ENCODE measurements at places on chromosomes 4 and X. TPM values are rescaled to one million over a fixed set of nuclear protein-coding genes. Genes with fewer than 3 reads are reported as not detected.

PNCK gene
- total RNA-seq, result 9.7 TPM

ACE2 gene
- total RNA-seq, result 17.2 TPM

XAGE1A gene
- not detected for total RNA-seq

NWD2 gene
- 1.6 TPM for total RNA-seq

DNA sequence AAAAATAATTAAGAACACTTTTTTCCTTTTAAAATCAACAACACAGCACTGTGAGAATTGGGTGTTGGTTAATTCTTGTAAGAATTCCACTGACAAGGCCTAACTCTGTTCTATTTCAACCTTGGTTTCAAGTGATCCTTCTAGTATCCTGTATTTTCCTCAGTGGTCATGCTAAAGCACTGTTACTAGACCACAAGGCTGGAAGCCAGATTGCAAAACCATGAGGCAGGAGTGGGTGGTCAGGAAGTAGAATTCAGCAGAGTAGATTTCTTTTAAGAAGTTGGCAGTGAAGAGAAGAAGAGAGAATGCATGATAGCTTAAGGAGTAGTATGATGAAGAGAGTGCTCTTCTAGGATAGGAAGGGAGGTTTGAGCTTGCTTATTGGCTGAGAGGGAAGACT is 71.6 kb upstream of the LEF1 start:
- DNase-seq, result no peak

GRCh38 chr4:73707918-73708577 is 32.3 kb upstream of the CXCL8 start:
- peak; percentile 81 for DNase-seq

- no peak for DNase-seq
These were observed 11.3 kb downstream of the DOCK11 start for GRCh38 chrX:118506805-118507480.

DNA sequence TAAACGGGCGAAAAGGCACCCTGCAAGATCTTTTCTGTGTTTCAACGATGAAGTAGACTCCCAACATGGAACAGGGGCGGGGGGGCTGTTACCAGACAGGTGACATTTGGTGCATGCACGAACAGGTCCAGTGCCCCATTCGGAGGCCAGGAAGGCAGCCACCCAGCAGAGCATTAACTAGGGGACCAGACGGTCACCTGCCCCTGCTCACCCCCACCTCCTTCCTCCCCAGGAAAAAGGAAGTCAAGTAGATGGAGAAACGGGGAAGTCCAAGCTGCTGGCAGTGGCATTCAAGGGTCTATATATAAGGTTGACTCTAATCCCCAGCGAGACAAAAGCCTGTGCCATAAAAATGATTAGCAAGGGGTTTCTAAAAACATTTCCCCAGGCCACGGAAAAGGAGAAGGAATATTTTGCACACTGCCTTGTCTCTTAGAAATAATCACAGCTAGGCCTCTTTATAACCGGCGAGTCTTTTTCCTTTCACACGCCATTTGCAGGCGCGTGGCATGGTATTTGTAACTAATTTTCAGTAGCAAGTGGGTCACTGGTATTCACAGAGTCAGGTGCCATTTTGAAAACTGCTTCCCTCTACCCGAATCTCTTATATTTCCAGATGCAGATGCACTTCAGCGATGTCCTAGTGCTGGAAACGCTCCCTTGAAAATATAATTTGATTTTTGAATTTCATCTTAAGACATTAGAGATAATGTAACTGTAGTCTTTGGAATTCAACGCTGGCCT is 1.2 kb upstream of the TMSB4X start:
- no peak for DNase-seq

DNA sequence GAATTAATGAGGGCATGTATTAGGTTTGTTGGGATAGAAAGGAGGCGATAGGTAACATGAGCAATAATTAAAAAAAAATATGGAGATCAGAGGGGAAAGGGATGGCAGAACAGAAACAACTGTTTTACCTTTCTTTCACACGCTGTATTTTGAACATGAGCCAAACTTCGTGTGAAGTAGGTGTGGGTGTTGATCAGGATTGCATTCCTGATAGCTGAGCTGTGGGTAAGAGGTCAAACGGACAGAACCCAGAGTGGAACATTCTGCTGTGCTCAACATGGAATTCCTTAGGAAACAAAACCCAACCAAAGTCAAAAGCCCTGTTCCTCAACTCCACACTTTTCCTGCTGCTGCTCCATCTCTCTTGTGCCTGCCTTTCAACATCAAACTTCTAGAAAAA is 162.5 kb upstream of the CASK start:
- DNase-seq, result no peak

GRCh38 chr4:127210893-127211649 is 421.7 kb upstream of the INTU start:
- no peak for DNase-seq

DNA sequence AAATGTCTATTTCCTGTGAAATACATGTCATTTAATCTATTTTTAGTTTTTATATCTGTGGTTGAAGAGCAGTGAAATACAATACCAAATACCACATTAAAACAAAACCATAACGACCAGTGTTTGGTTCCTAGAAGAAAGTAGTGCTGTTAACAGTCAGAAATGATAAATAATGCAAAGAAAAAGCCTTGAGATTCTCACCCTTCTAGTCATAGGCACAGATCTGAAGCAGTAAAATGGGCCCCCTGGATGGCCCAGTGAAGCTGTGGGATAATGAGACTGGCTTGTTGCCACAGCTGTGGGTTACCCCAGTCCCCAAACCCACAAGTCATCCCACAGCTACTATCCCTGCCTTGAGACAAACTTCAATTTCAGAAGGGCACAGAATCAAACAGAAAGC is 137.3 kb upstream of the RPL34 start:
- no peak for DNase-seq

DNA sequence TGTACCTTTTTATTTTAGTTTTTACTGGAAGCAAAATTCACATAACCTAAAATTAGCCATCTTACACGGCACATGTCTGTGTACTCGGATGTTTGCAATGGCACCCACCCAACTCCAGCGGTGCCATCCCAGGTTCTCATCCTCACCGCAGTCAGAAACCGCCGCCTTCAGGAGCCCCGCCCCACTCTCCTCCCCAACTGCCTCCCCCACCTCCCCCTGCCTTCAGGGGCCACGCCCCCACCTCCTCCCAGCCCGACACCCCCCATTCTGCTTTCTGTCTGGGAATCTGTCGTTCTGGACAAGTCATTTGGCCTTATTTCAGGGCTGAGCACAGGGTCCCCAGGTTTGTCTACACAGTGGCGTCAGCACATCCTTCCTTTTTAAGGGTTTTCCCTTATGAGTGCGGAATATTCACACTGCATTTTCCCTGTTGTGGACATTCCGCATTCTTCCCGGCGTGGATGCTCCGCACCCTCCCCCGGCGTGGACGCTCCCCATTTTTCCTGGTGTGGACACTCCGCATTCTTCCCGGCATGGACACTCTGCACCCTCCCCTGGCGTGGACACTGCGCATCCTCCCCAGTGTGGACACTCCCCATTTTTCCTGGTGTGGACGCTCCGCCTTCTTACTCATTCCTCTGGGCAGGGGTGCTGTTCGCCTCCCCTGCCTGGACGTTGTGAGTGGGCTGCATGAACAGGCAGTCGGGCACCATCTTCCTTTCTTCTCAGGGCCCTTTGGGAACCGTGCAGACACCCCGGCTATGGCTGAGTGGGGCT is 135.4 kb upstream of the NKX1-1 start:
- peak; percentile 46 for DNase-seq
